ENCODE measurements at places on chromosomes 13 and 19. TPM values are rescaled to one million over a fixed set of nuclear protein-coding genes. Genes with fewer than 3 reads are reported as not detected.

GRCh38 chr19:16462757-16463250, 9.0 kb downstream of the EPS15L1 start:
- no peak for DNase-seq

Gene KIR2DL3
- total RNA-seq, result not detected

DNA sequence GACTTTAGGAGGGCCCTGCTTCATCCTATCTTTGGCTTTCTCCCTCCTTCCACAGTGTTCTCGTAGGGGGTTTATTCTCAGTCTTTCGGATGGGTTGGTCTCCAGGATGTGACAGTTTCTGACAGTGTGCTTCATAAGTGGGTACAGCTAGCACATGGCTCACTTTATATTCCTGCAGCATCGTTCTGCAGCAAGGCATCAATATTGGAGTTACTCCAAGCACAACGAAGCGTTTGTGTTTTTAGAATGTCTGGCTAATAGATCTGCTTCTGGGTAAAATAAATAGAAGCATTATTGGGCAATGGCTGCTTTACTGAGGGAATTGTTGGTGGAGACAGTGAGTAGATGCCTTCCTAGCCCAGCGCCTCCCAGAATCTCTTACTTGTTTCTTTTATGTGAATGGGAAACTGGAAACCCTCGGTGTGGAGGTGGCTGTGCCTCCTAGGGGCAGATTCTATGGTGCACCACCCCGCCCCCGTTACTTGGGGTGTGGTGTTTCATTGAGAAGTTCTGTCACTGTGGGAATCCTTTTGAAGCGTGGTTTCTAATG, 2.0 kb downstream of the FARP1 start:
- DNase-seq, result no peak

Gene SIPA1L3
- total RNA-seq, result 47.6 TPM

Measured in testis (tissue), 5 donors.